H9 (cell line): ENCODE measurements at places on chromosomes 4 and X. TPM values are rescaled to one million over a fixed set of nuclear protein-coding genes. Genes with fewer than 3 reads are reported as not detected.

The CFI gene
- not detected in 2 replicates for total RNA-seq

DNA sequence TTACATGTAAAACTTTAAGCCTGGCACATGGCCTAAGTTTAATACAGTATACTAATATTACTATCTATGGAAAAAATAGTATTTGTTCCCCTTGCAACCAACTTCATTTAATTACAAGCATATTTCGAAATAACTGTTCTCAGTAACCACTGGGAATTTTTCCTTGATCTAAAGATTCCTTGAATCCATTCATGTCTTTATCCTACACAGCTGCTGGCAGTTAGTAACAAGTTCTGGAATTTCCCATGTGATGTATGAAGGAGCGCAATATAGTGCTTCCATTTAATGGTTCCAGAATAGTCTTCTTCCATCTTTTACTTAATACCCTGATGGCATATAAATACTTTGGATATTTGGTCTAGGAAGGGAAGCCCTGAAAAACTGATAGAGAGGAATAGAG, 136.5 kb downstream of the AASDH start:
- peaks cover 2% of the 10 kb centered on the region; the same call in 1 of the 3 replicates for H3K36me3 ChIP-seq
- no peak overlapping the region for H3K4me3 ChIP-seq
- H3K4me1 ChIP-seq: peaks cover 8% of the 10 kb centered on the region; the same call in 1 of the 2 replicates
- DNase-seq: no peak
- no peaks in the 10 kb centered on the region for H3K27me3 ChIP-seq
- no peak overlapping the region for H3K27ac ChIP-seq

DNA sequence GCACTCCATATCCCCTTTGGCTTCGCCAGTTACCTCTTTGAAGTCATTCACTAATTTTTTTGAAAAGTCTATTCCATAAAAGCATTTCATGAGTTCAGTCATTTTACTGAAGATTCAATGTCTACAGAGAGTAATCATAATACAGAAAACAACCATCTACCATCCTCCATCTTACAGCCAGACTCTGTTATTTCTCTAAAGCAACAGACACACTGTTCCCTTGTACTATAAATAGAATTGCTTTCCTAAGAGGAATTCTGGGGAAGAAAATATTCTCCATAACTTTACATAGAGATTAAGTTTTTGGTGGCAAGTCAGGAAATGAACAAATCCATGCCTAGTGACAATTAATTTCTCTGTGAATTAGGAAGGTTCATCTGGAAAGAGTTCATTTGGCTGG, 37.0 kb downstream of the XK start:
- DNase-seq: no peak
- no peak overlapping the region for H3K27ac ChIP-seq
- H3K4me1 ChIP-seq: no peaks in the 10 kb centered on the region
- no peaks in the 10 kb centered on the region for H3K36me3 ChIP-seq

The PNMA3 gene
- 9.1 and 9.4 TPM in 2 replicates for total RNA-seq

DNA sequence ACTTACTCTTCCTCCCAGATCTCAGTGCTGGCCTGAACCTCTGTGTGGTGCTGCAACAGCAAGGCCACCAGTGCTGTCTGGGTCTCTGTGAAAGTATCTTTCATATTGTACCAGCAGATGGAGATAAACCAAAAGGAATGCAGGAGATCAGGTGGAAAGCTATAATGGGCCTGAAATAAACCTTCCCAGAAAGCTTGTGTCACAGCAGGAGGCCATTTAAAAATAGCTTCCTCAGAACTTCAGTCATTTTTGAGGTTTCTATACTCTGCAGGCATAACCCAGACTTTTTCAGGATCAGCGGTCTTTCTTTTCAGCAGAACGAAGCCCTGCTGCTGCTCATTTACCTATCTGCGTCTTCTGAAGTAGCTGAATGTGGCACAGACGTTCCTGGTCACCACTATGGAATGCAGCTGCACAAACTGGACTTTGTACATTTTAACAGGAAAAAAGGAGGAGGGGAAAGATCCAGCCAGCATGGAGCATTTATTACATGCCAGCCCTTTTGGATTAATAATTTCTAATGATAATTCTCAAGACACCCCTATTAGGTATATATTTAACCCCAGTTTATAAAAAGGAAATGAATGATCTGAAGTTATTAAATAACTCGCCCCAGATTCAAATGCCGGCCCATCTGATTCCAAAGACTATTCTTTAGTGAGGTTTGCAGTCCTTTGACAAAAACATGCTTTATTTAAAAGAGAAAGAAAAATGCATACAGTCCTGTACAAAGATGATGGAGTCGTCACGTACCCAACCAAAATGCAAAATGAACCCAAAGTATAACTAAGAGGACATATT, 119.7 kb downstream of the NFKB1 start:
- no peak for DNase-seq
- no peaks in the 10 kb centered on the region for H3K36me3 ChIP-seq
- H3K4me3 ChIP-seq: no peak overlapping the region
- H3K27ac ChIP-seq: no peak overlapping the region
- no peaks in the 10 kb centered on the region for H3K27me3 ChIP-seq

DNA sequence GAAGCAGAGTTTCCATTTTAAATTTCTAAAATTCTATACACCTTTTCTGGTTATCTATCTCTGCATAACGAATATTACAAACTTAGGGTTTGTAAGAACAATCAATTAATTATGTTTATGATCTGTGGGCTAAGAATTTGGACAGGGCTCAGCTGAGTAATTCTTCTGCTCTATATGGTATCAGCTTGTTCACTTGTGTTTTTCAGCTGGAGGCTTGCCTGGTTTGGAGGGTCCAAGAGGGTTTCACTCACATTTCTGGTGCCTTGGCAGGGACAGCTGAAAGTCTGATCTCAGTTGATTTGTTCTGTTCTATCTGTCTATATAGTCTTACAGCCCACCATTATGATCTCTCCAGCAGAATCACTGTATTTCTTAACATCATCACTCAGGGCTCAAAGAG, 57.8 kb upstream of the ADGRA3 start:
- H3K4me1 ChIP-seq: no peaks in the 10 kb centered on the region
- no peak overlapping the region for H3K4me3 ChIP-seq
- no peak overlapping the region for H3K27ac ChIP-seq
- DNase-seq: no peak
- H3K36me3 ChIP-seq: 0 out of 3 replicates have a peak, but pooled peaks cover 2% of the 10 kb centered on the region

GRCh38 chrX:24282381-24283126, 31.3 kb downstream of the SUPT20HL2 start:
- no peaks in the 10 kb centered on the region for H3K27me3 ChIP-seq
- H3K4me3 ChIP-seq: peak overlapping the region; percentile 65
- DNase-seq: no peak
- H3K36me3 ChIP-seq: no peaks in the 10 kb centered on the region
- no peak overlapping the region for H3K27ac ChIP-seq
- H3K4me1 ChIP-seq: peaks cover 2% of the 10 kb centered on the region; the same call in 1 of the 2 replicates

The ANAPC10 gene
- total RNA-seq: 25.3 and 26.1 TPM in 2 replicates

GRCh38 chr4:75666299-75666698, 6.9 kb downstream of the G3BP2 start:
- no peaks in the 10 kb centered on the region for H3K27me3 ChIP-seq
- no peak for DNase-seq
- peaks cover 3% of the 10 kb centered on the region for H3K4me1 ChIP-seq
- peaks cover 6% of the 10 kb centered on the region; the same call in 2 of the 3 replicates for H3K36me3 ChIP-seq
- H3K4me3 ChIP-seq: no peak overlapping the region

GRCh38 chrX:122245175-122245574, 938.9 kb upstream of the GRIA3 start:
- DNase-seq: peak; percentile 26
- no peak overlapping the region; the same call in 2 of the 3 replicates for H3K4me3 ChIP-seq
- peaks cover 15% of the 10 kb centered on the region; the same call in 2 of the 3 replicates for H3K36me3 ChIP-seq
- H3K27me3 ChIP-seq: no peaks in the 10 kb centered on the region

- H3K4me1 ChIP-seq: no peaks in the 10 kb centered on the region
- H3K27ac ChIP-seq: no peak overlapping the region
- H3K36me3 ChIP-seq: peaks cover 29% of the 10 kb centered on the region
- no peaks in the 10 kb centered on the region for H3K27me3 ChIP-seq
- H3K4me3 ChIP-seq: no peak overlapping the region
- DNase-seq: no peak
Observed at GRCh38 chr4:38687571-38688011, 23.6 kb downstream of the KLF3 start.

The GPRASP1 gene
- total RNA-seq: 2.4 and 3.2 TPM in 2 replicates

DNA sequence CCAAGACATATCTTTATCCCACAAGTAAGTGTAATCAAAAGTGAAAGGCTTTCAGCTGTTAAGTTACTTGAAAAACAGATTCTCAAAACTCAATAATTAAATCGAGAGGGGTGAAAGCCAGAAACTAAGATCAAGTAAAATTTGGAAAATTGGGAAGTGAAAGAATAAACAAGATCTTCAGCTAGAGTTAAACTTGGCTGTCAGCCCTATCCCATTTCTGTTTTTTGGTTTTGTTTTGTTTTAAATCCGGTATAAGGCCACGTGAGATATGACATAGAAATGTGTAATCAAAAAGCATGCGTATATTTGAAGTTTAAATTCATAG, 856.8 kb downstream of the STIM2 start:
- H3K27me3 ChIP-seq: no peaks in the 10 kb centered on the region
- no peak overlapping the region for H3K27ac ChIP-seq
- H3K36me3 ChIP-seq: peaks cover 4% of the 10 kb centered on the region; the same call in 1 of the 2 replicates
- no peaks in the 10 kb centered on the region for H3K4me1 ChIP-seq

DNA sequence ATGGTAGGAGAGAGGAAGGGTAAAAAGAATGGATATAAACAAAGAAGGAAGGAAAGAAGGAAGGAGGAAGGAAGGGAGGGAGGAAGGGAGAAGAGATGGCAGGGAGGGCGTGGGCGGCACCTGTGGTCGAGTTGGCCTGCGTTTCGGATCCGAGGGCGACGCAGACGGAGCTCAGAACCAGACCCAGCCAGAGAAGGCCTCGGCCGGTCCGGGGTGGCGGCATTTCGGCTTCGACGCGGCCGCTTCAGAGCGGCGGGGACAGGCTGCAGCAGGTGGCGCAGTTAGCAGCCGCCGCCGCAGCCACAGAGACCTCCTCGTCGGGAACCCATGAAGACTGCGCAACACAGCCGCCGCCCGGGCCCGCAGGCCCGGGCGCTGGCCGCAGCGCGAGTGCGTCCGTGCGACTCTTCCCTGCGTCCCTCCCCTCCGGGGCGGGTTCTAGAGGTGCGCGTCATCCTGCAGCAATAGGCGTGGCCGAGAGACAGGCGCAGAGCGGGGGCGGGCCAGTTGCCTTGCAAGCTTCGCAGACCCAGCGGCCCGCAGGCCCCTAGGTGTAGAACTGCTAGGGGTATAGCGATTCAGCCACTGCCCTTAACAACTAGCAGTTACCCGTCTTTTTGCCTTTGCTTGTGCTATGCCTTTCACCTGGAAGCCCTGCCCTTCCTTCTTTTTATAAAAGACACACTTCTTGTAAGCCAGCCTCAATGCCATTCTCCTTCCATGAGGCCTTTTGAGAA, at the start of gene IDS:
Gene IDS (minus strand): TSS at position 392 of the 737 bp plus-strand sequence. CDS start 169 bp downstream, at position 223.
- peaks cover 23% of the 10 kb centered on the region for H3K36me3 ChIP-seq
- peak within 1 kb of the TSS; percentile 65 for H3K4me3 ChIP-seq
- peak; percentile 90 for DNase-seq
- H3K27ac ChIP-seq: no peak within 1 kb of the TSS
- H3K4me1 ChIP-seq: no peaks in the 10 kb centered on the region; the same call in 1 of the 2 replicates

The DCX gene
- total RNA-seq: 1.3 and 2.0 TPM in 2 replicates

DNA sequence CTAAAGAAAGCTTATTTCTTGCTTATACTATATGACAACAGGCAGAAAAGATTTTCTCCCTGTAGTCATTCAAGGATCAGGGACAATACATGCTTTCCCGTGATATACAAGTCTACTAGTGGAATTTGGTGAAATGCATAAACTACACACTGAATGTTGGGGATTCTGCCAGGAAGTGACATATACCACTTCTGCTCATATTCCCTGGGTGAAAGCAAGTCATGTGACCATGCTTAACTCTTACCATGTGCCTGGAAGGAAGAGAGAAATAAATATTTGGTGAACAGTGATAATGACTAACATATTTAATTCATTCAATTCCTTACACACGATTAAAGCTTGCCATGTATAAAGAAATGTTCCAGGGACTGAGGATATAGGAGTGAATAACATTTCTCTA, 534.6 kb downstream of the PPARGC1A start:
- H3K27me3 ChIP-seq: no peaks in the 10 kb centered on the region
- H3K27ac ChIP-seq: no peak overlapping the region
- no peaks in the 10 kb centered on the region for H3K4me1 ChIP-seq
- no peak for DNase-seq

DNA sequence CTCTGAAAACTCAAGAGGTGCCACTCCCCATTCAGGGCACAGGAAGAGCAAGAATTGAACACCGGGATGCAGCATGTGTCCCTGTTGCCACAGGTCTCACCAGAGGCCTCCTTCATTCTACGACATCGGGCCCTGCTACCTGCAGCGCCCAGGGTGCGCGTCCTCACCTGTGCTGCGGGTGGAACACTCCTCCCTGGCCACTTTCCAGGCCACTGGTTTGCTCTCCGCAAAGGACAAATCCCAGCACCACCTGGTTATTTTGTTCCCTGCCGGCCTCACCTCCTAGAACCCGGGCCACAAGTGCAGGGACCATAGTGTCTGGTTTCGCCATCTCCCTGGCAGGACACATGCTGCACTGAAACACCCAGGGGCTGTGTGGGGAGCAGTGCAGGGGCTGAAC, 14.3 kb upstream of the FAM3A start:
- no peaks in the 10 kb centered on the region for H3K27me3 ChIP-seq
- H3K4me3 ChIP-seq: no peak overlapping the region
- no peak for DNase-seq
- no peaks in the 10 kb centered on the region for H3K4me1 ChIP-seq
- H3K36me3 ChIP-seq: peaks cover 13% of the 10 kb centered on the region

The NCBP2L gene
- not detected in 2 replicates for total RNA-seq

- no peak overlapping the region for H3K27ac ChIP-seq
- H3K27me3 ChIP-seq: no peaks in the 10 kb centered on the region
- no peaks in the 10 kb centered on the region for H3K36me3 ChIP-seq
Observed at GRCh38 chr4:184851200-184851541, 25.4 kb upstream of the ACSL1 start.

The MAMLD1 gene
- total RNA-seq: 0.48 and 0.53 TPM in 2 replicates

The SCD5 gene
- total RNA-seq: 0.68 and 0.86 TPM in 2 replicates

- no peak overlapping the region for H3K4me3 ChIP-seq
- no peak for DNase-seq
- no peaks in the 10 kb centered on the region for H3K27me3 ChIP-seq
- H3K27ac ChIP-seq: no peak overlapping the region
- H3K4me1 ChIP-seq: peaks cover 5% of the 10 kb centered on the region; the same call in 1 of the 2 replicates
Observed at GRCh38 chr4:147741190-147741788, 9.4 kb downstream of the ARHGAP10 start.

GRCh38 chr4:7196736-7197135, 4.4 kb downstream of the SORCS2 start:
- no peak overlapping the region for H3K4me3 ChIP-seq
- DNase-seq: peak; percentile 12
- no peaks in the 10 kb centered on the region for H3K36me3 ChIP-seq
- peaks cover 18% of the 10 kb centered on the region for H3K27me3 ChIP-seq

DNA sequence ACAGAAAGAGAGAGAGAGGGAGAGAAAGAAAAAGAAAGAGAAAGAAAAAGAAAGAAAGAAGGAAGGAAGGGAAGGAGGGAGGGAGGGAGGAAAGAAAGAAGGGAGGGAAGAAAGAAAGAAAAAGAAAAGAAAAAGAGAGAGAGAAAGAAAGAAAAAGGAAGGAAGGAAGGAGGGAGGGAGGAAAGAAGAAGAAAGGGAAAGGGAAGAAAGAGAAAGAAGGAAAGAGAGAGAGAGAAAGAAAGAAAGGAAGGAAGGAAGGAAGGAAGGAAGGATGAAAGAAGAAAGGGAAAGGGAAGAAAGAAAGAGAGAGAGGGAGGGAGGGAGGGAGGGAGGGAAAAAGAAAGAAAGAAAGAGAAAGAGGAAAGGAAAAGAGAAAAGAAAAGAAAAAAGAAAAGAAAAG, 10.8 kb downstream of the OPHN1 start:
- H3K27me3 ChIP-seq: no peaks in the 10 kb centered on the region
- H3K4me3 ChIP-seq: no peak overlapping the region
- no peaks in the 10 kb centered on the region for H3K4me1 ChIP-seq
- H3K36me3 ChIP-seq: peaks cover 5% of the 10 kb centered on the region
- no peak overlapping the region for H3K27ac ChIP-seq

The CTAG2 gene
- total RNA-seq: not detected in 2 replicates

The STK32B gene
- 1.0 and 1.3 TPM in 2 replicates for total RNA-seq

The CNGA1 gene
- total RNA-seq: 1.0 and 1.4 TPM in 2 replicates

The C1QTNF7 gene
- not detected in 2 replicates for total RNA-seq
